ENCODE measurements at places on chromosomes 7 and 10.

GRCh38 chr7:17005271-17005670 is 123.5 kb upstream of the AGR3 start:
- DNase-seq, result no peak

GRCh38 chr10:49620841-49621378 is 7.1 kb downstream of the CHAT start:
- DNase-seq, result no peak

DNA sequence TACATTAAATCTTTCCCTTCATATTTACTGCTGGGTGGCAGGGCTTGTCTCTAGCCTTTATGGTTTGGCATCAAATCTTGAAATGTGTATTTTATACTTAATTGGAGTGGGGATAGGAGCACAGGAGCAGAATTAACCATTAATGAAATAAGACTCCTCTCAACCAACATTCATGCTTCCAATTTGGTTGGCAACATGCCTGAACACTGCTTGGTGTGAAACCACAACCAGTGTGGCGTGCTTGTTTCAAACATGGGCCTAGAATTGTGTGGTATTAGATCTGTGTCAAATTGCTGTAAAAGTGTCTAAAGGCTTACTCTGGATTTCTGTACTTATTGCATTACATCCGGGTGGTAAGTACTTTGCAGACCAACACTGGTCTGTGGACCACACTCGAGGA is 25.1 kb upstream of the VPS41 start:
- peak; percentile 56 for DNase-seq

DNA sequence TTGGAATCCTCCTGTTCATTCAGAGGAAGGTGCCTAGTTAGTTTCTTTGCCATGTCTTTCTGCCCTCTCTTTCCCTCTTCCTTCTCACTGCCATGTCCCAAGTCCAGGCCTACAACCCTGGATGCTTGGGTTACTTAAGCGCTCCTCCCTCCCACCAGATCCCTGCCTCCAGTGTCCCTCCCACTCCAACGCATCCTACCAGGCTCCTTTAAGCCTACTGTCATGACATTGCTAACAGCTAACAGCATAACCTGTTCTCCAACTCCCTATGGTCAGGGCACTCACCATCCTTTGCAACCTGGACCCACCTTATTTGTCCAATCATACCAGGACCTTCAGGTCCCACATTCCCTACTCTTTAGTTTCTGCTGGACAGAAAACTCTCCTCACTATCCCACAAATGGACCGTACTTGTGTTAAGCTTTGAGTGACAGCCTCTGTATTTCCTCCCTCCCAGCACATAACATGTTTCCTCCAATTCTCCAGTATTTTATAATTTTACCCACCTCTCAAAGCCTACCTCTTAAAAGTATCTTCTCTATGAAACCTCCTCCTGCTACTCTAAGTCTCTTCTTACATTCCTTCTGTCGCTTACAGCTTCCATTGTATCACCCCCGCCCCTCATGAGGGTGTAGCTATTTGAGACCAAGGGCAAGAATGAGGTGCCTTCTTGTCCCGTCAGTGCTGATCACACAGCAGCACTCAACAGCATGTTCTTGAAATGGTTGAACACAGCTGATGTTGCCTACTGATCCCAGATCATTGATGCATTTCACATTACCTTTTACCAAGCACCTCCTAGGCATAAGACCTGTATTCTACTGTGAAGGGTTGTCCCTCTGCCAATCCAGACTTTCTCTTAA is 1.7 kb downstream of the BLNK start:
- DNase-seq, result no peak

GRCh38 chr7:31186202-31186601 is 134.1 kb downstream of the ADCYAP1R1 start:
- no peak for DNase-seq

DNA sequence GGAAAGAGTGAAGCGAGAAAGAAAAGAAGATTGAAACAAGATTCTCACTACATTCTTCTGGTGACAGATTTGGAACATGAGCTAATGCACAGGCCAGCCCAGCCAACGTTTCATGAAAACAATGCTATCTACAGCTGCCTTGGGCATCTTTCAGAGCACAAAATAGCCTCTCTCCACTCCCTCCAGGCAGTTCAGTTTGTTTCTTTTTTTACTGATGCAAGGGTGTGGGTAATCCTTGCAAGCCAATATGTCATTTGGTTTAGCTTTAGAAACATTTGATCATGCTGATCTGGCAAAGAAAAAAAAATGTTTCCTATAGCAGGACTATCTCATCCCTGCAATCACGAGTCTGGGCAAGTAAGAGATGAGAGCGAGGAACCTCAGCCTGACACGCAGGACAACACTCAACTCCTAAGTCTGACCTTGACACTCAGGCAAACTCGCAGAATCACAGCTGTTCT is 35.9 kb downstream of the SVIL start:
- no peak for DNase-seq

DNA sequence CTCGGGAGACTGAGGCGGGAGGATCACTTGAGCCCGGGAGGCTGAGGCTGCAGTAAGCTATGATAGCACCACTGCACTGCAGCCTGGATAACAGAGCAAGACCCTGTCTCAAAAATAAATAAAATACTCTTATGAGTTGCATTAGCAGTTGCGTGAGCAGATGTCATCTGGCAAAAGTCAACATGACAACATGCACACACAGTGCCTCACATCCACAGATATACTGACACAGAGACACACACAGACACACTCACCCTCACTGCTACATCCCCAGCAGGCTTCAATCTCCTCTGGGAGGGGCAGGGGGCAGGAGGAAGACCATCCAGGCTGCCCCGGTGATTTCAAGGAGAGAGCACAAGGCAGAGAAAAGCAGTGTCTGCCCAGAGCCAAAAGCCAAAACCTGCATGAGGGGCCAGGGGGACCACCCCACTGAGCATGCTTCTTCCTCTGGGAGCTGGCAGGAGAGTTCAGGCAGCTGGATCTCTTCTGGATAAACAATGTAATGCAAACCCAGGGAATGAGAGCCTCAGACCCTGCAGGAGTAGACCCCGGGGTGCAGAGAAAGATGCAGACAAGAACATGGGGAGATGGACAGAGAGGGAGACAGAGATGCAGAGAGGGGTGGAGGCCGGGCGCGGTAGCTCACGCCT is 9.6 kb upstream of the ELN start:
- no peak for DNase-seq

DNA sequence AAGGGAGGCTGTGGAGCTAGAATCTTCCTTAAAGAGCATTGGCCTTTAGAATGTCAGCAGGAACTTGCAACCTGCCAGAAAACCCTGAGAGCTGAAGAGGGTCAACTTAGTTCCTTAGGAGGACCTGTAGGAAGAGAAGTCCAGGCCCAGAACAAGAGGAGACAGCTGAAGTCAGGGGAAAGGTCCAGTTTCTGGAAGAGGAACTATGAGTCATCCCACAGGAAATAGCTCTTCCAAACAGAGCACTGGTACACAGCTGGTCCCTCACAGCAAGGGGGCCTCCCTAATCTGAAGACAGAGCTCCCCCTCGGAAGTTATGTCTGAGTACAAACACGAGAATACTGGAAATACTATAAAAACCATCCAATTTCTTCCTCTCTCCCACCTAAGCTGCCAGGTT is 98.9 kb downstream of the HERPUD2 start:
- peak; percentile 11 for DNase-seq

DNA sequence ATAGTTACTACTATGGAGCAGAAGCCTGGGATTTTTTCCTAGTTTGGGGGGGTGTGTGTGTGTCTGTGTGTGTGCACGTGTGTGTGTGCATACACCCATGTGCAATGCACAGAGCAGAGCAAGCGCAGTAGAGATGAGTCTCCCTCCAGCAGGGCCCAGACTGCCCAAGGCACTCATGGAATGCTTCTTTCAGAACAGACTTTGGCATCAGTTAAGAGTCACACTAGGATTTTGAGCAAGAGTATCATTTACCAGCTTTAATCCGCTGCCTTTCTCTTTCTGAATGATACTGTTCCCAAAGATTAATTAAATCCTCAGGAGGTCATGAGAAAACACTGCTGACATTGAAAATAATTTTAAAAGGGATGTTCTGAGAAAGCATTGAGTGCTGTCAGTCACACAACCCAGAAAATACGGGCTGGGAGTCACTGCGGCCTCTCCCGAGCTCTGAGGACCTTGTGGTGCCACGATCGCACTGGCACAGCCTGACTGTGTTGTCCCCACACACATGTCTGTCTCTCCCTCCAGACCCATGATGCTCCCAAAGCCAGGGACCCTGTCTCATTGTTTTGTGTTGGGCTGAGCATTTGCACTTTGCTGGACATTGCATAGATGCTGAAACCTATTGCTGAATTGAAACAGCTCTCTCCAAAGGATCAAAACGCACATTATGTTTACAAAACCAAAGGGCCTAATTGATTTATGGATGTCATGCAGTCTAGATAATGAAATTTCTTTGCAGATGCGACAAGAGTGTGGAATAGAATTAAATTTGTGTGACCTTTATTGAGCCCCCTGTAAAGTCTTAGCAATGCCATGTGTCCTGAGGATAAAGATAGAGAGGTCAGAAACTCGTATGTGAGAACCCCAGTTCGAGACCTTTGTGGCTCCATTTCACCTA is 54.7 kb upstream of the FIGNL1 start:
- DNase-seq, result peak; percentile 3

- no peak for DNase-seq
Measured at GRCh38 chr10:23120001-23120934, 24.9 kb downstream of the MSRB2 start.

DNA sequence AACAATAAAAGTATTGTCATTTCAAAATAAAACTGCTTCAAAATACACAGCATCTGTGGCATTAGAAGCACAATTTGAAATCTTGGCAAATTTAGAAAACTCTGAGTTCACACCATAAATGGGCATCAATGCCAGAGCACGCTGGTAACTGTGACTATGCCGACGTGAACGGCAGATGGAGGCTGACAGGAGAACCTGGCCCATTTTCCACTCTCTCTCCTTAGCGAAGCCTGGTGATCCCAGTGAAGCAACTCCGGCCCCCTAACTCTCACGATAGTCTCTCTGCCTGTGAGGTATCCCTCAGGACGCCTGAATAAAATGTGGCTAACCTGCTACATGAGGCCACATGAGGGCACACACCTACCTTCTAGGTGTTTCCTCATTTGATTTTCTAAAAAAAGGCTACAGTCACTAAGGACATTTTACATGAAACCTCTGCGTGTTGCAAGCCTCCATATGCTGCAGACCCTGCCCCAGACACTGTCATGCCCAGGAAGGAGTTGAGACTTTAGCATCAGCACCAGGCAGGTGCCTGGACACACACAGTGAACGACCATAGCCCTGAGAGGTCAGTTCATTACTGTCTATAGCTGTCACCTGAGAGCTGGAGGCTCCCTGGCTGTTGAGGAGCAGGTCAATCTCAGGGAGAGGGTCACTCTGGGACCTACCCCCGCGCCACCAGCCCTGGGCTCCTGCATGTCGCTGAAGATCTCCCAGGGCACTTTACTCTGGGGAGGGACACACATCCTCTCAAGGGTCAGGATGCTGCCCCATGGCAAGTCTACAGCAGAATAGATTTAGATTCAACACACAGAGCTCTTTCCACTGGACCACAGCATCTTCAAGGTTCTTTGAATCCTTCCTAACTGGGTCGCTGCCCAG is 62.9 kb upstream of the CAMK2B start:
- DNase-seq, result no peak

GRCh38 chr10:91566115-91566514 is 66.8 kb downstream of the PPP1R3C start:
- no peak for DNase-seq

GRCh38 chr7:130951976-130952876 is 218.2 kb upstream of the KLF14 start:
- DNase-seq, result no peak

DNA sequence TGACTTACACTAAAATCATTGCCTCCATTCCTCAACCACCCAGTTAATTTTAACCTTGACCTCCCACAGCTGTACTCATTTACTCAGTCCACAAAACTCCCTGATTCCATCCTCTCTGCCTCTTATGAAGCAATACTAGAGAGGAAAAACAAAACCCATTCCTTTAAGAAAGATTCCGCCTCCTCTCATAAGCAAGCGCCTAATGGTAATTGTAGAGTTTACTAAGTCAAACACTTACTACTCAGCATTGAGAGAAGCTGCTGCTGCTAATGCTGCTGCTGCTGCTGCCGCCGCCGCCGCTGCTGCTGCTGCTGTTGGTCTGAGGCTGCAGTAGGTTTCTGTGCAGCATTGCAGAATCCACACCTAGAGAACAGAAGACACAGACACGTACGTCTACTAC is 2.1 kb upstream of the ADD3 start:
- DNase-seq, result peak; percentile 94

GRCh38 chr7:19442016-19442785 is 266.6 kb downstream of the POLR1F start:
- DNase-seq, result peak; percentile 19

DNA sequence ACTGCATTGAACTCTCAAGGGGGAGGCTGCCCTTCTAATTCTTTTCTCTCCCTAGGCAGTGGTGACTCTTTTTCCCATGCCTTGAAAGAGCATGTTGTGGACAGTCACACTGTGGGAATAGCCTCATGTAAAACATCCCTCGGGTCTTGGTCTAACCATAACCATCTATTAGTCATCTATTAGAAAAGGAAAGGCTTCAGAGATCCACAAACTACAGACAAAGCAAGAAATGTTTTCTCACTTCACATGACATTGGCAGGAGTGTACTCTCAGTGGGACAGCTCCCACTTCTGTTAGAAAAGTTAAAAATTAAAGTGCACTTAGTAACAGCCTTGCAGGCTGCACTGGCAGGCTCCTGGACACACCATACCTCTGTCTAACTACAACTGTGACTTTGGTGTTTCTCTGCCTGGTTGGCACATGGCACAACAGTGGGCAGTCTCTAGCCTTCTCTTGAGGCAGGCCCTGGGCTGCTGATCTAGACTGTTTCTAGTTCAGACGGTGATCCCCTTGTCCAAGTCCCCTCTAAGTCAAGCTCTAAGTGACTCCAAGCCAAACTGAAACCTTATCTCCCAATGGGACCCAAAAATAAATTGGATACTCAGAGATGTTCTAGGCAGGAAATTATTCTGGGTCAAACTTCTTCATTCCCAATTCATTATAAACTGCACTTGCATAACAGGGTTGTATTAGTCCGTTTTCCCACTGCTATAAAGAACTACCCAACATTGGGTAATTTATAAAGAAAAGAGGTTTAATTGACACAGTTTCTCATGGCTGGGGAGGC is 57.9 kb upstream of the ITGB1 start:
- DNase-seq, result peak; percentile 99

GRCh38 chr10:76252733-76253132 is 821.3 kb downstream of the LRMDA start:
- no peak for DNase-seq

- no peak for DNase-seq
Measured at GRCh38 chr7:157688533-157689268, 351.9 kb downstream of the DNAJB6 start.

GRCh38 chr7:16874066-16874465 is 7.7 kb downstream of the AGR3 start:
- DNase-seq, result no peak

Data from renal cortical epithelial cell (primary cell).